ENCODE measurements at places on chromosomes 7 and 10. TPM values are rescaled to one million over a fixed set of nuclear protein-coding genes. Genes with fewer than 3 reads are reported as not detected.

Gene FEZF1
- total RNA-seq: not detected

Gene FGF8
- total RNA-seq: not detected

DNA sequence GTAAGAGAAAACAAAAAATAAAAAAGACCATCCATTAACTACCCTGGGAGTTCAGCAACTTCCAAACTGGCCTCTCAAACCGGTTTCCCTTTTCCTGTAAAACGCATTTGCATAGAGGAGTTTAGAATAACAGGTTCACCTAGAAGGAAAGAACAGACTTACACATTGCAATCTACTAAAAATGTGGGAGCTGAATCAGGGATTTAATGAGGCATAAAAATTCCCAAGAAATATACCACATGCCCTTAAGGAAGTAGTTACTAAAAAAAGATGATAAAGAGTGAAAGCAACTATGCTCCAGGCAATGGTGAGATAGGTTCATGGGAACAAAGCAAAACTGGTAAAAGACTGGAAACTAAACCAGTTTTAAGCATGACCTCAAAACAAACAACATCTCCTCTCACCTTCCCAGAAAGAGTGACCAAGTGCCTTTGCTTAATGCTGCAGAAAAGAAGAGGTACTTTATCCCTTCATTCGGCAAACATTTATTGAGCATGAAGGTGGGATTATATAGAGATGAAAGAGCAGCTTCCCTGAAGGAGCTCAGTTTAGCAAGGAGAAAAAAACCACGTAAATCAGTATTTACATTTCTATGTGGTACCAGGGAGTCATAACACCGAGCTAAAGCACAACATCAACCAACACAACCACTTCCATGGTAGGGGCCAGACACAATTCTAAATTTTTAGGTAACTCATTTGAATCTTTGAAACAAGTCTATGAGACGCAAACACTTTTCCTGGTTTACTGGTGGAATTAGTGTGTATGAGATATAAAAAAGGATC is 152.8 kb downstream of the SGMS1 start:
- DNase-seq: no peak

GRCh38 chr7:155741082-155741481 is 71.2 kb downstream of the SHH start:
- no peak for DNase-seq

DNA sequence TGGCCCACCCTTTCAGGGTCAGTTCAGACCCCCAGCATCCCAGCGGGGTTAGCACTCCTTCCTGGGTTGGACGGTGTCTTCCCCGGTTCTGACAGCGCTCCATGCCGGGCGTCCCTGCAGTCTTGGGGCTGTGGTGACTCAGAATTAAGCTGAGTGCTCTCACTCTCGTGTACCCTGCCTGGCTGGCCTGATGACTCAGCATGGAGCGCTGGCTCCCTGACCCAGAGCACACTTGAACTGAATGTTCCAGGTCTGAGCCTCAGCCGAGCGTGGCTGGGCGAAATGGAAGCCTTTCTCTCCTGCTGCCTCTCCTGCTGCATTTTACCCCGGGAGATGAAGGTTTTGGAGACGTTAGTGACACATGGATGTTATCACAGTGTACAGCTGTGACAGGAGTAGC is 7.1 kb downstream of the BAG3 start:
- peak; percentile 83 for DNase-seq

- no peak for DNase-seq
Observed at GRCh38 chr7:121824276-121824675, 48.7 kb upstream of the PTPRZ1 start.

DNA sequence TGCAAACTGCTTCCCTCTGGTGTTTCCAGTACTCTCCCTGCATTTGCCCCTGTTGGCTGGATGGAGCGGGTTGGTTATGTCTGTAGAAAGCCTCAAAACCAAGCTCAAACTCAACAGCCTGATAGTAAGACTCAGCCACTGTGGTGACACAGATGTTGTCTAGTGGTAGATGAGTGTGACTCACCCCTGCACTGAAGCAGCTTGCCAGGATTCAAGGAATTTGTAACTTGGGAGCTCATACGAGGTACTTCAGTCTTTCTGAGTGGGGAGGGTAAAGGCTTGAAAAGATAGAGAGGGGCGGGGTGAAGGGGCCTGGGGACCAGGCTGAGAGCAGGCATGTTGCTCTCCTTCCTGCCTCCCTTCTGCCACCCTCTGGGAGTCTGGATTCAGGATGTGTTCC is 22.9 kb upstream of the AQP1 start:
- no peak for DNase-seq

GRCh38 chr10:61779276-61779675 is 116.5 kb downstream of the CABCOCO1 start:
- no peak for DNase-seq

Measured in lower lobe of right lung (tissue), 2 donors.